T-helper 1 cell (primary cell): ENCODE measurements at places on chromosomes 7 and 10.

- no peak for DNase-seq
Observed at GRCh38 chr10:98589691-98590090, 143.0 kb upstream of the HPS1 start.

- no peak for DNase-seq
Observed at GRCh38 chr7:129421717-129422250, 12.4 kb upstream of the STRIP2 start.

DNA sequence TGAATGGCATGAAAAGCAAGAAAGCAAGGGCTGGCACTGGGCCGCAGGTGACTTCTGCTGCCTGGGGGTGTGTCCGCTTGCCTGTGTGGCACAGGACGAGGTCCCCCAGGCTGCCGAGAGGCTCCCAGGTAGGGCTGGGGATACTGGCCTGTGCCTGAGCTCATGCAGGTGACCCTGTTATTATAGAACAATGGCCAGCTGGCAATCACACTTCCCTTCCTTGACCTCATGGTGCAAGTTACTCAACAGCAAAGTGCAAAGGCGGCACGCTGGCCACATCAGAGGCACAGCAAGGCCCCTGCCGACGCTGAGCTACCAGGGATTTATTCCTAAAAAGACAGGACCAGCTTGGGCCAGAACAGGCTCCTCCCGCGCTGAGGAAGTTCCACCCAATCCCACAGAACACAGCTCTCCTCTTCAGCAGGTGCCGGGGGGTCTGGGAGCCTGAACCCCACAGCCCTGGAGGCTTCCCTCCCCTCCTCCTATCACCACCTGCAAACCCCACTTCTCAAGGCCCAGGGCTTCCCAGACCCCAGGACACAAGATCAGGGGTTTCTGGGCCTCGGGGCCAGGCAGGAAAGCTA lies 1.4 kb upstream of the ADAM8 start:
- DNase-seq = no peak

DNA sequence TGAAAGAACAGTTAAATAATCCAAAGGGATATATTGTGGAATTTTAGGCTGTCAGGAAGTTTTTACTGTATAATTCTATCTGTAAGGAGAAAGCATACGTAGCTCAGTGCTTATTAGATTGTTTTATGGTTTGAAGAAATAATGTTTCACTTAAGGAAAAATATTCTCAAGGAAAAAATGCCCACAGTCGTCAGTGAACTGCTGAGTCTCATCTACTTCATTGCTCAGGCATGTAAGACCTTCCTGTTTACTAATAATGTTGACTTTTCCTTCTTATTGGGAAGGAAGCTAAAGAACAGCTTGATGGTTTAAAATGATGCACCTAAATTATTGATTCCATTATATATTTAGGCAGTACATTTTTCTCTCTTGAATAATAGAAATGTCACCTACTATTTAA lies 304.2 kb downstream of the SDK1 start:
- no peak for DNase-seq

- DNase-seq = no peak
Observed at GRCh38 chr10:74056050-74056818, 58.3 kb downstream of the VCL start.

DNA sequence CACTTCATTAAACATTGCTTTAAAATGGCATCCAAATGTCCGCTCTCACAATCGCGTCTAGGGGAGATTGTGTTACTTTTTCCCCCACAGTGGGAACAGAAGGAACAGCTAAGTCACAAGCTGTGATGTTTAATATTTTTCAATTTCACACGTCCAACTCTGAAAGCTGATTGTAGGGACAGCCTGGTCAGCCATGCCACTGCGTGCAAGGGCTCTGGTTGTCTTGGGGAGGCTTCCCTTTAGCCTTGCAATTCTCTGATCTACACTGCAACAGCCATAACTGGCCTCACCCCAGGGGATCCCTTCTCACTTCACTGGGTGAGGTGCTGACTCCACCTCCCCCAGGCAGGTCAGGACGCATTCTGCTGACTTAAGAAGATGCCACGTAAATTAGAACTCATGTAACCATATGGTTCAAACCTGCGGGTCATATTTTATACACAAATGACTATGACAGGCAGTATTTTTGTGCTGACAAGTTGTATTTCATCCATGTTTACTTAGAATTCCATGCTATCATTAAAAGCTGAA lies 425.2 kb upstream of the NFE2L3 start:
- no peak for DNase-seq

- DNase-seq = no peak
Observed at GRCh38 chr10:119770928-119771327, 45.1 kb downstream of the INPP5F start.

- DNase-seq = no peak
Observed at GRCh38 chr10:27736396-27736795, 9.2 kb downstream of the MKX start.

DNA sequence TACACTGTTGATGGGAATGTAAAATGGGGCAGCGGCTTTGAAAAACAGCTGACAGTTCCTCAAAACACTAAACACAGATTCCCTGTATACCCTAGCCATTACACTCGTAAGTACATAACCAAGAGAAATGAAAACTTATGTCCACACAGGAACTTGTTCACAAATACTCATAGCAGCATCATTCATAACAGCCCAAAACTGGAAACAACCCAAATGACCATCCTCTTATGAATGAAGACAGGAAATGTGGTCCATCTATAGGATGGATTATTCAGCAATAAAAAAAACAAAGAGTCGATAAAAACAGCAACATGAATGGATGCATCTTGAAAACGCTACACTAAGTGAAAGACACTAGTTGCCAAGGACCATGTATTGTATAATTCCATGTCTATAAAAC lies 23.7 kb downstream of the NMT2 start:
- no peak for DNase-seq

- DNase-seq = no peak
Observed at GRCh38 chr10:127068485-127068884, 127.9 kb downstream of the INSYN2A start.

DNA sequence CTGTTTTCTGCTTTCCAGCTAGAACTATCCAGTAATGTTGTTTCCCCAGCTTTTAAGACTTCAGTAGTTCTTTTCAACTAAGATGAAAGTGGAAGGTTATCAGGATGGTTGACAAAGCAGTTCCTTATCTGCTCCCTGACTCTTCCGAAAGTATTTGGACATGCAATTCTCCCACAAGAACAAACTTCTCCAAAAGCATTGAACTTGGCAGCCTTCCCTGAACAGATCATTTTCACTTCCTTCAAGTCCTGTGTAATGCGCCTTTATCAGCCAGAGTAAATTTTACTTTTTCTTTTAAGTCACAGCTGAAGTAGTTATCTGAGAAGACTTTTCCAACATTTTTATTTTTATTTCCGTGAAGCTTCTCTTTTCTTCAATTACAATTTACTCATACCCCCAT lies 39.7 kb downstream of the CDC14C start:
- no peak for DNase-seq

- DNase-seq = no peak
Observed at GRCh38 chr10:29630205-29631048, 4.3 kb downstream of the SVIL start.

DNA sequence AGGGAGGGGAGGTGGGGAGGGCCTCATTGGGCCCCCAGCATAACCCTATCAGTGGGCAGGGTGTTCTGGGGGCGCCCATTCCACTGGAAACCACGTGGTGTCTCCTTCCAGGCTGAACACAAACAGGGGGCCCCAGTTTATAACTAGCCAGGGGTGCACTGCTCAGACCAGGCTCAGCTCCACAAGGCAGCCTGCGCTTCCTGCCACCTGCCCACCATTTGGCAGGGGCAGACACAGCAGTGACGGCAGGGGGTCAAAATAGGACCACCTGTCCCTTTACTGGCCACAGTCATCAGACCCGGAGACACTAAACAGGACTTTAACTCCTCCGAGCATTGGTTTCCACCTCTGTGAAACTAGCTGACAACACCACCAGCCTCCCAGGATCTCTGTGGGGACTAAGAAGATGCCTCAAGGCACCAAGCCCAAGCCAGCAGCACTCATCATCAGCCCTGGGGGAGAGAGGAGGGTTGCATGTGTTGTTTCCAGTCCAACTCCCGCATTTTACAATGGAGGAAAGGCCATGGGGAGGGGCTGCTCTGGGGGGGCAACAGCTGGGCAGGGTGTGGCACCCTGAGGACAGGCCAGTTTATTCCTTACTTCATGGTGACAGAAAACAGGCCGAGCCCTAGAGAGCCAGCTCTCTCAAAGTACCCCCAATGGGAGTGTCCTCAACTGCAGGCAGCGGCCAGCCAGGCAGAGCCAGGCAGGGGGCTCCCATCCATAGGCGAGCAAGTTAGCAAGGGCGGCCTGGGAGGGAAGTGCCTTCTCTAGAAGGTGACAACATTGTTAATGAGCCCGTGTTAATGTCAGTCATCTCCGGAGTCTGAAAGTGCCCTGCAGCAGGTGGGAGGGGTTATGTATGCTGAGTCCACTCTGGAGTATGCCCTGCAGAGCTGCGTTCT lies 127.6 kb downstream of the TNS3 start:
- DNase-seq = no peak

GRCh38 chr7:47370461-47371042 lies 211.4 kb downstream of the TNS3 start:
- DNase-seq = no peak

GRCh38 chr7:121003986-121004685 lies 15.6 kb downstream of the CPED1 start:
- DNase-seq = no peak

DNA sequence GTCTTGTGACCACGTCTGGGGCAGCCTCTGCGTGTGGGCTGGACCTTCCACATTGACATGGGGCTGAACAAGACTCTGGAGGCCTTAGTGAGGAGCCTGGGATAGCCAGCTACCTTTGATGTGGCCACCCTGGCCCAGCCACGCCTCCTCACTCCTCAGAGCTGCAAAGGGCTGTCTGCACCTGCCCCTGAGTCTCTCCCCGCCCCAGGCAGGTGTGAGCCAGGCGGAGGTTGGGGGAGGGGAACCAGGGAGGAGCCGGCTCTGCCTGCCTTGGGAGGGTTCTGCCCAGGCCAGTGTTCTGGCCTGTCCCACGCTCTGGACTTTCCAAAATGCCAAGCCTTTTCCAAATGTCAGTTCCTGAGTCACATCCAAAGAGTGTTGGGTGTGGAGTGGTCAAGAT lies 72.2 kb downstream of the GTF2IRD1 start:
- no peak for DNase-seq

DNA sequence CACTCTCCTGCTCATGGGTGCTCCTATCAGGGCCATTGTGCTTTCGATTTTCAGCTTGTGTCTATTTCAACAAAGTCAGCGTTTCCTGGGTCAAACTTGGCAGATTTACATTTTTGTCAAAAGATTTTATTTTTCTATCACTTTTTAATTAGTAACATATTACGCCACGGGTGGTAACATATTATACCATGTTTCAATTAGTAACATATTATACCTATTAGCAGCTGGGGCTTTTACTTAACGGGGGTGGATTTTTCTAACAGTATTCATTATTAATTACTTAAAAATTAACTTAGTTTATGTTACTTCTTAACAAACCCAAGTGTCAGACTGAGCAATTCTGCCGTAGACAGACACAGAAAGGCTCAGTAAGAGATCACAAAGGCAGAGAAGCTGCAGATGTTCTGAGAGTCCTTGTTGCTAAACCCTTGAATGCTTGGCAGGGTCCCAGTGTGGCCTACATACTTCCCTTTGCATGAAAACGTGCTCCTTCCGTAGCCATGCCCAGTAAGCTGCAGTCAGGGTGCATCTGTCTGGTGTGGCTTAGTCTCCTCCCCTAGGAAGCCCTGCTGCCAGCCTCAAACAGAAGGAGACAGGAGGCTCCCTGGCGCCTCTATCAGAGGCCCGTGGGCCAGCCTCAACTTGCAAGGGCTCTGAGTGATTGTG lies 263.1 kb upstream of the CXCL12 start:
- no peak for DNase-seq

GRCh38 chr7:108947526-108947925 lies 377.9 kb downstream of the DNAJB9 start:
- DNase-seq = no peak

- DNase-seq = no peak
Observed at GRCh38 chr7:152868122-152869040, 108.8 kb downstream of the ACTR3B start.

DNA sequence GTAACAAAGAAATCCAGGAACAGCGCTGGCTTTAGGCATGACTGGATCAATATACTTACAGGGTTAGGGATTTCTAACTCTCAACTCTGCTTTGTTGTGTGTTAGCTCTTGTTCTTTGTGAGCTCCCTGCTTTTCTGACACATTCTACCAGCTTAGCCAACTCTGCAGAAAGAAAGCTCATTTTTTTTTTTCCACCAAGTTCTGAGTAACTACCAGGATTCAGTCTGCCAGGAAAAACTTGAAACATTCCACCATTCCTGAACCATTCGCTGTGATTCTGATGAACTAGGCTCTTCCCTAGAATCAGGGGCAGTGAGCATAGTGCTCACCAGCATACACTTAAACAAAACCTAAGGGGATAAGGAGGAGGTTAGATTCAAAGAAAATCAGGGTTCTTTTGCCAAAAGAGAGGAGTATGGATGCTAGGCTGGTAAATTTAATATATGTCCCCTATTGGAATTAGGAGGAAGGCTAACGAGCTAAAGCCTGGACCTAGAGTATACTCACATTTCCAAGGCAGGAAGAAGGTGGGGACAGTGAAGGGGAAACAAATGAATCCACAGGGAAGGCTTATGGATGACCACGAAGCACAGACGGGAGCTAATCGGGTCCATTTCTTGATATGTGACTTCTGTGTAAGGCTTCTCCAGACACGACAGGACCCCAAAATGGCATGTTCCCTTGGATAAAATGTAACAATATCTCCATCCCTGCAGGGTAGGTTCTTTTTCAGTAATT lies 183.4 kb downstream of the PRKG1 start:
- no peak for DNase-seq

- no peak for DNase-seq
Observed at GRCh38 chr10:98420786-98421185, 5.8 kb upstream of the PYROXD2 start.
